Fibroblast of skin of scalp (primary cell): ENCODE measurements at places on chromosomes 5 and 9.
A peak's percentile ranks its signal among the peaks of the same experiment; 100 is the strongest.

DNA sequence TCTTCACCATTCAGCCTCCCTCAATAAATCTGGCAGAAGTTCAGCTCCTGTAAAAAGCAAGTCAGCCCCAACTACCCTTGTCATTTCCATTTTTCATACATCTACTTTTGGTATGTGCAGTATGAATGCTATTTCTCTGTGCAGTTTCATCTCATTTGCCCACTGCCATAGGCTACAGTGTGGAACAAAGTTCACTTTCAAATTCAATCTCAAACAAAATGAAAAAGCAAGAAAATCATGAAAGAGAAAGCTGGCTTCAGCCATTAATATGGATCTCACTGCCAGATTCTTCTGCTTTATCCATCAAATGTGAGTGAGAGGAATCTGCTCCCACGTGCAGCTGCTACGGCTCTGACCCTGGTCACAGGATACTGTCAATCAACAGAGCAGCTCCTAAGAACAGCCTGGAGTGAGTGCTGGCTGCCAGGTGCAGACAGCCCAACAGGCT, 494.2 kb downstream of the ZNF608 start:
- DNase-seq = peak; percentile 76

- DNase-seq = no peak
Observed at GRCh38 chr9:119967867-119968535, 598.8 kb upstream of the BRINP1 start.

GRCh38 chr9:85212887-85213286, 528.9 kb downstream of the AGTPBP1 start:
- DNase-seq = peak; percentile 89

- DNase-seq = peak; percentile 50
Observed at GRCh38 chr9:115548609-115549260, 430.8 kb upstream of the TNC start.

GRCh38 chr5:120096413-120096812, 367.7 kb upstream of the PRR16 start:
- DNase-seq = peak; percentile 55

- peak; percentile 85 for DNase-seq
Observed at GRCh38 chr5:32522429-32523143, 62.8 kb upstream of the SUB1 start.

DNA sequence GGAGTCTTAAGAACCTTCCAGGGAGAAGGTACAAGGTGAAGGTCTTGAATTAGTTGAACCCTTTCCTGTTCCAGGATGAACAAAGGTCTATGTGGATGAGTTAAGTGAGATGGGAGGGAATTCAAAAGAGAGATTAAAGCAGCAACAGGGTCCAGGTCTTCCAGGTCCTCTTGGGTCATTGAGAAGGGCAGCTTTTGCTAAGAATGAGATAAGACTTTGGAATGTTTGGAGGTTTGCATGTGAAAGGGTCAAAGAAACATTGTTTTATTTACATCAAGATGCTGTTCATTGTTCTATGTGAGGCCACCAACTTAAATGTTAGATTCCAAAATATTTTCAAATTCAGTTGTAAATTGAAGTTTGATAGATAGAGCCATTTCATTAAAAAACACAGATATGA, 463.9 kb downstream of the ANXA1 start:
- no peak for DNase-seq

GRCh38 chr5:75707911-75708509, 9.2 kb downstream of the POC5 start:
- peak; percentile 2 for DNase-seq

GRCh38 chr9:134061688-134062371, 6.0 kb downstream of the BRD3 start:
- DNase-seq = no peak

DNA sequence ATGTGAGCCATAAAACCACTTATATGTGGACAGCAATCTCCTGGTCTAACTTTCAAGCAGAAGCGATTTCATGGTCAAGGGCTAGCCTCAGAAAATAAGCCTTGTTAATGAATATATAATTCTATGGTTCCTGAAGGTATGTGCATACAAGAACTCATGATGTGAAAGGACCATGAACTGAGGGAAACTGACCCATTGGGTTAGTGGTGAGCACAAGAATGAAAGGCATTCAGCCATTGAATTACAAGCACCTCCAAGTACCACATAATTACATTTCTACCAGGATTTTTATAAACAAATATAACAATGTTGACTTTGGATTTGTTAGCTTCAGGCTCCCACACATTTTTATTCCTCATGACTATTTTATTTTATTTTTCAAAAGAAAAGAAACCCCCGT, 459.0 kb downstream of the TLE4 start:
- peak; percentile 70 for DNase-seq

DNA sequence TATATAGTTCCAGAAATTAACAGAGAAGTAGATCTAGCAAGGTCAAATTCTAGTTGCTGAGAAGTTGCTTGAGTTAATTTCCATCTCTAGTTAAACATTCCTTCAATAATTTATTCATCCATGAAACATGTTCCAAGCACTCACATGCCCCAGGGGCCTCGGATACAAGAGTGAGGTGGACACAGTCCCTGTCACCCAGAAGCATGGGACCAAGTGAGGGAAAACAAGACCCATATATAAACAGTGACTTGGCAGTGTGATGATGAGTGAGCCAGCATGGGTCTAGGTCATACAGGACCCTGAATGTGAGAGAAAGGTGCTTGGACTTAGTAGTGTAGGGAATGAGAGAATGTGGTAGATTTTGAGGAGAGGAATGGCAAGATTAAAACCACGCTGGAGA, 216.9 kb downstream of the TTLL11 start:
- no peak for DNase-seq

- DNase-seq = no peak
Observed at GRCh38 chr9:96163712-96164111, 138.3 kb downstream of the HSD17B3 start.

DNA sequence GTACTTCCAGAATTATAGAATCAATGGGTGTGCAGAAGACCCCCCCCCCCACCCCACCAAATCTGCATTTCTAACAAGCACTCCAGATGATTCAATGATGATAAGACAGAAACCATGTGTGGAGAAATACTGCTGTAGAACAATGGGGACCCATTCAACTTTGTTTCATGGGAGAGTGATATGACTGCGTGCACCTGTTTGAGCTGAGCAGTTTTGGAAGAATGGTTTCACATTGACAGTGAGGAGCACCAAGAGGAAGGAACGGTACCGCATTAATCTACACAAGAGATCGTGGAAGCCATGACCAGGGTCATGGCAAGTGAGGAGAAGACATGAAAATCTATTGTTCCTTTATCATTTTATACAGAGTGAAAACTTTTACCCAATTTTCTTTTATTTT, 202.7 kb downstream of the CD180 start:
- no peak for DNase-seq

GRCh38 chr5:43401827-43402226, 10.4 kb downstream of the CCL28 start:
- no peak for DNase-seq

GRCh38 chr5:61744690-61745619, 412.9 kb downstream of the ZSWIM6 start:
- no peak for DNase-seq

- DNase-seq = no peak
Observed at GRCh38 chr9:2741441-2742158, 24.3 kb downstream of the KCNV2 start.

DNA sequence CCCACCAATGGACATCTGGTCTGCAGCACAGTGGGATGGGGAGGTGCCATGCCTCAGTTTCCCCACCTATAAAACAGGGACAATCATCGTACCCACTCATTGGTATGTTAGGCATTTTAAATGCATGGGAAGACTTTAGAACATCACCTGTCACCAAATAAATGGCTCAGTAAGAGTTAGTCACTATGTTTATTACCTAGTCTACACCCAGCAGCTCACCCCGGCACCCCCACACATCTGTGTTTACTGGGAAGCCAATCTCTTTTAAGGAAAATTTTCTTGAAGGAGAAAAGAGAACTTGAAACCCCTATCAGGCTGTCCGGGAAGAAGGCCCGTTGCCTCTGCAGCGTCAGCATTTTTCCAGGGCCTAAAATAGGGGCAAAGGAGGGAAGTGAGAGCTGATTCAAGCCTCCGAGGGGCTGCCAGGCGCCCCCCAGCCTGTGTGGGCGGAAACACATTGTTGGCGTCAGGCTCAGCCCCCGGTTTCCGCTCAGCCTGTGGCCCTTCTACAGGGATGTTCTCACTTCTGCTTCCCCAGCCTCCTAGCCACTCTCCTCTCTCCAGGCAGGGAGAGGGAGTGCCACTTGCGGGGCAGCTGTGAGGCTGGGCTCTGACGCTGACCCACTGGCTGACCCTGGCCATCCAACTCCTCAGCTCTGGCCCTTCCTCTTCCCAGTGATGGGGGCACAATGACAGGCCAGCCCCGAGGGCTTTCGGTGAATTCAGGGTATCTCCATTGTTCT, 4.6 kb downstream of the CSF1R start:
- DNase-seq = no peak

- DNase-seq = no peak
Observed at GRCh38 chr5:180837478-180837877, 23.6 kb downstream of the ZFP62 start.

GRCh38 chr9:121984726-121985402, 108.2 kb downstream of the TTLL11 start:
- peak; percentile 86 for DNase-seq

DNA sequence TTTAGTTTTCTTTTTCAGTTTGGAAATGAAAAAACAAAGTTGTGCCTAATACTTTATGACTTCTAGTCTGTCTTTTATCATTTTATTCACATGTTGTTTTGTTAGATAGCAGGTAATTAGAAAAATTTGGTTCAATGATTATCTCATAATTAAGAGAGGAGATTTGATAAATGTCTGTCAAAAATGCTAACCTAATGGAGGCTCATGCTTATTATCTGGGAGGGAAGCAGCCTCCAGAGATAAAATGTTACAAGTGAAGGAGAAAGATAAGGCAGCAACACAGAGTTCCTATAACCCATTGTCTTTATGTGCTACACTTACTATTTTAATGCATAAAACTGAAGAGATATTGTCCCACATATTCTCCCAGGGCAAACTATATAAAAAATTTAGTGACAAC, 53.5 kb downstream of the SLC27A6 start:
- no peak for DNase-seq

DNA sequence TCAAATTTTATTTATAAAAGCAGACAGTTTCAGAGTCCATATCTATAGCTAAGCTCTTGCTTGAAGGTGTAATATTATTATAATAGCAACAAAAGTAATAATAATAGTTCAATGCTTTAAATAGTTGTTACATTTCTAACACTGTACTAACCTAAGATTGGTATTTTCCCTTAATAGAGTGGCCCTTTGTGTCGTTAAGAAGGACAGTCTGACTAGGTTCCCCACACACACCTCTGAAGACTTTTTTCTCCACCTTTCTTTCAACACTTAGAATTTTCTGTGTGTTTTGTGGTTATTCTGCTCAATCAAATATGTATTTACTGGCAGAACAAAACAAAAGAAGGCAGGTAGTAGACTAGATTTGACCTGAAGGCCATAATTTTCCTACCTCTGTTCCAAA, 223.2 kb upstream of the ACO1 start:
- no peak for DNase-seq

DNA sequence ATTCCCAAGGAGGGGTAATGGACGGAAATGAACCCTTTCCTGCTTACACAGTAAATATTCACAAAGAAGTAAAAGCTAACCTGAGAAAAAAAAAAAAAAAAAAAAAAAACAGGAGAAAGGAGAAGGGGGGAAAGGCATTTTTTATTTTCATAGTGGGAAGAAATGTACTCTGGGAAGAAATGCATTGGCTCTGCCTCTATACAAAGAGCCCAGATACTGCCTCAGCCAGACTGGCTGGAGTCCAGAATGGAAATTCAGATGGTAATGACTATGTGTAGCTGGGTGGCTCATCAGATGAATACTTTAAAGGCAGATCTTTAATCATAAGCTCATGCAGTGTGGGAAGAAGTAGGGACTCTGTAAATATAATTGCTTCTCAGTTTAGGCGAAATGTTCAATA, 124.9 kb upstream of the ZNF608 start:
- peak; percentile 84 for DNase-seq

- DNase-seq = no peak
Observed at GRCh38 chr9:99778836-99779235, 42.8 kb upstream of the NR4A3 start.

DNA sequence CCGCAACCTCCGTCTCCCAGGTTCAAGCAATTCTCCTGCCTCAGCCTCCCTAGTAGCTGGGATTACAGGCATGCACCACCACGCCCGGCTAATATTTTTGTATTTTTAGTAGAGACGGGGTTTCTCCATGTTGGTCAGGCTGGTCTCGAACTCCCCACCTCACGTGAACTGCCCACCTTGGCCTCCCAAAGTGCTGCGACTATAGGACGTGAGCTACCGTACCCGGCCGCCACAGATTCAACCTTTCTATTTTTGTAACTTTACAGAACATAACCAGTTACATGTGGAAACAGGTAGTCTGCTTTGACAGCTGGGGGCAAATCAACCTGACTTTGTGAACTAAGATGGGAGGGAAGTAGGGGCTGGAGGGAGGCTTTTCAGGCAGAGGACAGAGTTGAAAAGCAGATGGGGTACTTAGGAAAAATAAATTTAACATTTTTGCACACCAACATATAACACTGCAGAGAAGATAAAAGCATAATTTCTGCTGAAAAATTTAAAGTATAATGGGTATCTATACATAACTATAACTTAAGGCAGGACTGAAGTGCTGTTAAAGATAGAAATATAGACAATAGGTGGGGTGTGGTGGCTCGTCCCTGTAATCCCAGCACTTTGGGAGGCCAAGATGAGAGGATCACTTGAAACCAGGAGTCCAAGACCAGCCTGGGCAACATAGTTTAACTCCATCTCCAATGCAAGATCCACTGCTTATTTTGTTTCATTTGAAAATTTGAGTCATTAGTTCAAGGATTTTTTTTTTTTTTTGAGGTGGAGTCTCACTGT, 5.1 kb downstream of the RPL37 start:
- DNase-seq = no peak

DNA sequence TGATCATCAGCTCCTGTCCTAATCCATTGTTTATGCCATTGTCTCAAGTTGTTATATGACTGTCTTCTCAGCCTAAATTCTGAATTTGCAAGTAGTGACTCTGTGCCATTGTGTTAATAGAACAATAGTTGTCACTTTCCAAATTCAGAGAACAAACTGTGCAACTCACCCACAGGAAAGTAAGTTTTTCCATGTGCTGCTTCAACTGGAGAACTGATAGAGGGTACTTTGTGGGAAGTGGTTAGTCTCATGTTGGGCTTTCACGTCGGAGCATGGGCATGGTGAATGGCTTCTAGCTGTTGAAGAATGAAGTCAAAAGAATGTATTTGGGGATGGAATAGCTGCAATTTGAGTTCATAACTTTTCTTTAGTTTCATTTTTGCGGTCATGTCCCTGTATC, 146.0 kb downstream of the CD180 start:
- no peak for DNase-seq

DNA sequence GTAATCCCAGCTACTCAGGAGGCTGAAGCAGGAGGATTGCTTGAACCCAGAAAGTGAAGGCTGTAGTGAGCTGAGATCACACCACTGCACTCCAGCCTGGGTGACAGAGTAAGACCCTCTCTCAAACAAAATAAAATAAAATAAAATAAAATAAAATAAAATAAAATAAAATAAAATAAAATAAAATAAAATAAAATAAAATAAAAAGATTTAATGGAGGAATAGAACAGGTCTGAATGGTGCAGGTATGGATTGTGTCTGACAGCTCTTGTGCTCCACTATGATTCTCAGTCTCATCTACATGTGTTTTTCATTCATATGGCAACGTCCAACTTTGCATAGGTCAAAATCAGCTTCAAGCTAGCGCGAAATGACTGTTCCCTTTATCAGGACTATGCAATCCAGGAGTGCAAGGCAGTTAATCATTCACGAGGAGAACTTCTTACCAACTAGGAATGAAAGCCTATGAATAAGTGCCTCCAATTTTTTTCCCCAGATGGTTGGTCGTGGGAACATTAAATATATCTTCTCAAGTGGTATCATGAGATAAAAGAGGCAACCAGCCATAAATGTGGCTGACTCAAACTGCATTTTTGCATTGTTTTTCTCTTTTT, 1392.3 kb upstream of the CDH9 start:
- no peak for DNase-seq
